ENCODE measurements at places on chromosomes 11 and 22.

- no peak for DNase-seq
These were observed 1.0 kb downstream of the PAX6 start for GRCh38 chr11:31809857-31810778.

DNA sequence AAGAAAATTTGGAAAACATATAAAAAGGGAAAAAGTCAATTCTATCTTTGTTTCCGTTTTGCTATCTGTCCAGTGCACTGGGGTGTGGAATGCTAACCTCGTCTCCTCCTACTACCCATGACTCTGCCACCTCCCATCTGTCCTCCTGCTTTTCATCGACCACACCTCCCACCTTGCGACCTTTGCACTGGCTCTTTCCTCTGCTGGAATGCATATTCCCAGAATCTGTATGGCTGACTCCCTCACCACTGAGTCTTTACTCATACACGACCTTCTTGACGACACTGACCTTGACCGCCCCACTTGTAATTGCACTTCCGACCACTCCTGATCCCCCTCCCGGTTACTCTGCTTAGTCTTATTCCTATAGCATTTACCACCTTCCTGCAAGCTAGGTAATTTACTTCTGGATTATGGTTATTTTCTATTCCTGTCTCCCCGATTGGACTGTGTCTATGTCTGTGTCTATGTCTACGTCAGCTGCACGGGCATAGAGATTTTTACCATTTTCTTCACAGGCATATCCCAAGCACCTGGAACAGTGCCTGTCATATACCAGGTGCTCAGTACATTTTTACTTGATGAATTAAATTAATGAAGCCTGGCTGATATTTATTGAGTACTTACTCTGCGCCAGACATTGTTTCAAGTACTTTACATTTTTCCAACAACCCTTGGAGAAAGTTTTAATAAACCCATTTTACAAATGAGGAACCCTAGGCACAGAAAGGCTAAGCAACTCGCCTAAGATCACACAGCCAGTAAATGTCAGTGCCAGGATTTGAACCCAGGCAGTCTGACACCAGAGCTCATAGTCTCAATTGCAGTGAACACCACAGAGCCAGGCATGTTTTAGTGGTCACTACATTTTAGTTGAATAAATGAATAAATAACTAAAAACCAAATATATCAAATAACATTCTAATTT lies 89.3 kb upstream of the SLC22A12 start:
- DNase-seq: no peak

DNA sequence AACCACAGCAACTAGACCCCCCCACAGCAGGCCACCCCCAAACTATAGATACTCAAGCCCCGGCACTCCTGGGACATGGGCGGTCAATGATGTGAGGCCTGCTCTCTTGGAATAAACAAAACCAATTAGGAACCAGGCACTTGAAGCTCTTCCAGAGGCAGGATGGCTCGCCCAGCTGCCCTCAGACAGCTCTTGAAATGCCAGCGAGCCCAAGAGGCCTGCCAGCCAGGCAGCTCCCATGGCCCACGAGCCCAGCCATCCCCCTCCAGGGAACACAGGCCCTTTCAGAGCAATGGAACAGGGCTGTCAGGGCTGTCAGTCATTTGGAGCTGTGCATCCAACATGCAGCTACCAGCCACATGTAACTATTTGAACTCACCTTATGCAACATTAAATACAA lies 34.0 kb upstream of the TFIP11 start:
- DNase-seq: no peak

- no peak for DNase-seq
These were observed 7.1 kb downstream of the TPCN2 start for GRCh38 chr11:69055598-69056516.

GRCh38 chr22:30079952-30080533 lies at the start of gene HORMAD2:
HORMAD2 (plus strand) TSS chr22:30080464; CDS start chr22:30093953, 13,489 bp downstream.
- no peak for DNase-seq

DNA sequence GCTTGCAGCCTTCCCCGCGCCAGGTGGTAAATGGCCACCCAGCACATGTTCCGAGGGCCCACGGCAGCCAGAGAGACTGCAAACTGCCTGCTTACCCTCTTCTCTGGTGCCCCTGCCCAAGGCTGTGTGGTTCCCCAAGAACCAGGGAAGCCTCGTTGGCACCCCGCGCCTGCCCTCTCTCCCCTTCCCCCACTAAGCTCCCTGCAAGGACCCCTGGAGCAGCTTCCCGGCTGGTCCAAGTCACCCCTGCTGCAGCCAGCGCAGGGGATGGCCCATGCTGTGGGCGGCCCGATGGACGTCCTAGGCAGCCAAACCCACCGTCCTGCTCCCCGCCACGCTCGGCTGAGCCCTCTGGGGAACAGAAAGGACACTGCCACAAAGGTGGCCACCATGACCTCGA lies 30.2 kb downstream of the MACROD1 start:
- no peak for DNase-seq

DNA sequence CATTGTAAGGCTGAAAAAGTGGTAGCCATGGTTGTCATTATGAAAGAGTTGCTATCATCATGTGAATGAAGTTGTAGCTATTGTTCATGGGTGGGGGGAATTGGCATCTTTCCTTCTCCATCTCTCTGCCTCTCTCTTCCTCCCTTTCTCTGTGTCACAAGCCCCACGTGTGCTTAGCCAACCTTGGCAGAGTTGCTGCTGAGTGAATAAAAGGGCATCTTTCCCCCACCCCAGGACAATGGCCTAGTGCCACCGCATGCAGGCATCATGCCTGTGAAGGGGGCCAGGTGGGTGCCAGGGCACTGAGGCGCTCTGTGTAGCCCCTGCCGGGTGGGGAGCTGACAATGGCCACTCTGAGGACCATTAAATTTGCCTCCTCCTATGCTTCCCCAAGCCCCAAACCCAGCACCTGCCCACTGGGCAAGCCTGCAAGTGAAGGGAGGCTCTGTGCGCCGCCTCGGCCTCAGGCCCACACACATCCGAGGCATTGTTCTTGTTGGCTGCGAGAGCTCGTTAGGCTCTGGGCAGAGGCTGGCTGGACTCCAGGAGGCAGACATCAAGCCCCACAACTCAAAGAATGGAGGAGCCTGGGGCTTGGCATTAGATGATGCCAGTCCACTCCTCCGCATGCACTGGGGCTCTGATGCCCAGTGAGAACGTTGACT lies 103.9 kb downstream of the SEZ6L start:
- no peak for DNase-seq

- DNase-seq: no peak
These were observed 47.3 kb downstream of the TSPAN18 start for GRCh38 chr11:44774108-44774507.

DNA sequence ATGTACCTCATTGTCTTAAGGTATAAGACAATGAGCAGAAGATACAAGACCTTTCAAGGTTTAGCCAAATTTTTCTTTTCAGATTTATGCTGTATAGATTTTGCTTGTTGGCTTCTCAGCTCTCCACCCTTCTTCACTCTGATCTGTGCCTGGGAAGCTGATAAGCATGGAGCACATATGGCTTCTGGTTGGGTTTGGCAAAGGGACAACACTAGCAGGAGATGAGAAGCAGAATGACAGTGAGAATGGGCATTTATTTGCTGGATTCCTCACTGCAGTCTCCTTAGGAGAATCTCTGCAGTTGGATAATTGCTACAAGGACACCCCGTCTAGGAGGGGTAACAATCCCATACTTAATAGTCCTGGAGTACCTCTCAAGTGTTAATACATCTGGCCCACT lies 474.8 kb upstream of the CCDC90B start:
- DNase-seq: no peak
